ENCODE measurements at places on chromosomes 2 and 18. TPM values are rescaled to one million over a fixed set of nuclear protein-coding genes. Genes with fewer than 3 reads are reported as not detected.

GRCh38 chr2:168243061-168243460 lies 4.3 kb downstream of the STK39 start:
- no peak for DNase-seq

Gene CIDEA
- 2.1 TPM for total RNA-seq

GRCh38 chr2:8495189-8495989 lies 186.5 kb upstream of the ID2 start:
- no peak for DNase-seq

Gene SLC38A11
- 0.69 TPM for total RNA-seq

DNA sequence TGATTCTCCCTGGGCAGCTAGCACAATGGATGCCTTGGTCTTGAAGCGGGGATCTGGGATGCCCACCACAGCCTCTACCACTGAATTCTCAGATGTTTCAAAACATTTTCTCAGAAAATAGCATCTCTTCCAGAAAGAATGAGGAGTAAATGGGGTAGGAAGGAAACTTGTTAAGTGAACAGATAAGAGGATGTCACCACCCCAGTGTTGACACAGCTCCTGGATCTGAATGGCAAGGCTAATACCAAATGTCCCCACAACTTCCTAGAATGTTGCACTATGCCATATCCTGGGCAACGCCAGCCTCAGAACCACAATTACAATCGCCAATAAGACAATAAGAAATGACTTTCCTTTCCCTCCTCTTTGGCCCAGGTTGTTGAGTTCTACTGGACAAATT lies 177.2 kb downstream of the BCL11A start:
- DNase-seq: no peak

Gene FTCDNL1
- 7.1 TPM for total RNA-seq

GRCh38 chr2:150350500-150350899 lies 137.0 kb downstream of the RND3 start:
- DNase-seq: no peak

DNA sequence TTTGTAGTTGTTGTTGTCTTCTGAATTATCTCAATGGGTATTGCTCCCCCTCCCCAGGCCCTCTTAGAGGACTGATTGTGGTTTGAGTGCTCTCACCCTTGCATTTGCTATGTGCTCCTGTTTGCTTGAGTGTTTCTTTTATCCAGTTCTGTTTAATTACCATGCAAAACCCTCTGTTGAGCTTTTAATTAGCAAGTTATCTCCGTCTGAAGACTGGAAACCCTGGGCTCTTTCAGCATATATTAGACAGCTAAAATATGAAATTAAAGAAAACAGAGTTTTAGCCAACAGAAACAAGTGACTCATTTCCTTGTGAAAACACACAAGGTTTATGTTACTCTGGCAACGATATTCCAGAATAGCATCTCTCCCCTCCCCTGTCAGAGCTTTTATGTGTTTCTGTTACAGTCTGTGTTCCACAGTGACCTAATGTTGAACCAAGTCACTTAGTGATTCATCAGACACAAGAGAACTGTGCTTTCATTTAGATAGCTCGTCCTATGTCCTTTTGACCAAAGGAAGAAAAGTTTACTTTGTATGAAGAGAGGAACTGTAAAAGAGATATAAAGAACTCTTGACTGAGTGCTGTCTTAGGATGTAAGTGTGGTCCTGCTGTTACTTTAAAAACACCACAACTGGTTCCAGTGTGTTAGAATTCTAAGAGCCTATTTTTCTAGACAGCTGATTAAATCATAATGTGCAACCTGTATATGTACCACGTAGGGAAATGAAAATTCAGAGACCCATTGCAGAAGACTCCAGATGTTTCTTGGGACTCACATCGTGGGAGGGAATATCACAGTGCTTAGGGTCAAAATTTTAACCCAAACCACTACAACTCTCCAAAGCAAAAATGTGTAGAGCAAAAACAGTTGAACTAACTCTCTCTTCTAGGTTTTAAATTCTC lies 172.8 kb upstream of the RBMS1 start:
- DNase-seq: no peak

GRCh38 chr2:72827966-72828646 lies 2.3 kb upstream of the EXOC6B start:
- no peak for DNase-seq

DNA sequence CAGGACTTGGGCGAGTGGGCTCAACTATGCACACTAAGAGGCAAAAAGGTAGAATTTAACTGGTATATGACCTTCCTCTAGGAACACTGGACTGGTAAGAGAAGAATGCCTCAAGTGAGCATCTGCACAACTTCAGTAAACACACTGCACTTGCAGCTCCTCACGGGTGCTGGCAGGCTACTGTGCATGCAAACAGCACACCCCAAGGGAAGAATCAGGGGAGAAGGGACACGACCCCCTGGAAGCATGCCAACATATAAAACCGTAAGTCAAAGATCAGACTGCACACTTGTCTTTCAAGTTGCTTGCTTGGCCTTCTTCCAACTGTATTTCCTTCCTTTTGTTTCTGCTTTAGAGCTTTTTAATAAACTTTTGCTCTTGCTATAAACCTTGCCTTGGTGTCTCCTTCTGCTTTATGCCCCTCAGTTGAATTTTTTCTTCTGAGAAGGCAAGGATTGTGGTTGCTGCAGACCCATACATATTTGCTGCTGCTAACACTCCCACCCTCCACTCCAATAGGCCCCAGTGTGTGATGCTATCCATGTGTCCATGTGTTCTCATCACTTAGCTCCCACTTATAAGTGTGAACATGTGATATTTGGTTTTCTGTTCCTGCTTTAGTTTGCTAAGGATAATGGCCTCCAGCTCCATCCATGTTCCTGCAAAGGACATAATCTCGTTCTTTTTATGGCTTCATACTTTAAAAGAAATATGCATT lies 263.7 kb upstream of the SPOPL start:
- DNase-seq: peak; percentile 6

DNA sequence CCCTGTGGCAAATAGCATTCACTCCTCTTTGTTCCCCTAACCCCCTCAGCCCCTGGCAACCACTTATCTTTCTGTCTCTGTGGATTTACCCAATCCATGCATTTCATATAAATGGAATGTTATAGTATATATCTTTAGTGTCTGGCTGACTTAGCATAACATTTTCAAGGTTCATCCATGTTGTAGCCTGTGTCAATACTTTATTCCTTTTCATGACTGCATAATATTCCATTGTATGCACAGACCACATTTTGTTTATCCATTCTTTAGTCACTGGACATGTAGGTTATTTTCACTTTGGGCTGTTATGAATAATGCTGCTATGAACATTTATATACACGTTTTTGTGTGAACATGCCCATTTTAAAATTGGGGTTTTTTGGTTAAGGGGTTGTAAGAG lies 42.8 kb downstream of the TET3 start:
- no peak for DNase-seq

Gene TUBA4B
- total RNA-seq: not detected

Gene MAP3K2
- total RNA-seq: 27.0 TPM

Gene DNAH6
- 0.23 TPM for total RNA-seq

- no peak for DNase-seq
These were observed 31.4 kb downstream of the AQP12A start for GRCh38 chr2:240722796-240723735.

- DNase-seq: no peak
These were observed 30.4 kb downstream of the TMEM178A start for GRCh38 chr2:39696101-39696553.

Gene KCNIP3
- 5.5 TPM for total RNA-seq

DNA sequence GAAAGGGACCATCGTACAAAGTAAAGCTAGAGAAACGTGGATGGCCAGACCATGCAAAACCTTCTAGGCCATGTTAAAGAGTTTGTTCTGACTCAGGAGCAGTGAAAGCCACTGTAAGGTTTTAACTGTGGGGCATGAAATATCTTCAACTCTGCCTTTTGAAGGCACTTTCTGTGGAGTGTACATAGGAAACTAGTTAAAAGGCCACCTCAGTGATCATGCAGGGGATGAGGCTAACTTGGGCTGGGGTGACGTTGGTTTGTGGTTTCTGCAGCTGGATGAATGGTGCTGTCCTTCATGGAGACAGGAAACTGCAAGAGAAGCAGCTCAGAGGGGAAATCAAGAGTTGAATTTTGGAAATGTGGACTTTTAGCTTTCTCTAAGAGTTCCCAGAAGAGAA lies 190.7 kb downstream of the CDCA7 start:
- DNase-seq: peak; percentile 60

DNA sequence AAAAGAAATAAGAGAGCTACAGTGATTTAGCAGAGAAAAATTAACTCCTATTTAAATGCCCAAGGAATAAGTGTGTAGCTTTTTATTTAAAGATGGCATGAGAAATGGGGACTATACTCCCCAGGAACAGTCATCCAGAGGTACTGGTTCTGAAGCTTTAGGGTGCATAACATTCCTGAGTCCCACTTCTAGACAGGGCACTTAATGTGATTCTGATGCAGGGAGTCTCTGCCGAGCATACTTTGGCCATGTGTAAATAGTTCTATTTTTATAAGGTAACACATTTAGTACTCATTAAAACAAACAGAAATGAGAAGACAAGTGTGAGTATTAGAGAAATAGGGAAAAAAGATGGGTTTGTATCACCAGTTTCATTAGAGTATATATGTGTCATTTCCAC lies 154.7 kb upstream of the WDSUB1 start:
- DNase-seq: no peak

DNA sequence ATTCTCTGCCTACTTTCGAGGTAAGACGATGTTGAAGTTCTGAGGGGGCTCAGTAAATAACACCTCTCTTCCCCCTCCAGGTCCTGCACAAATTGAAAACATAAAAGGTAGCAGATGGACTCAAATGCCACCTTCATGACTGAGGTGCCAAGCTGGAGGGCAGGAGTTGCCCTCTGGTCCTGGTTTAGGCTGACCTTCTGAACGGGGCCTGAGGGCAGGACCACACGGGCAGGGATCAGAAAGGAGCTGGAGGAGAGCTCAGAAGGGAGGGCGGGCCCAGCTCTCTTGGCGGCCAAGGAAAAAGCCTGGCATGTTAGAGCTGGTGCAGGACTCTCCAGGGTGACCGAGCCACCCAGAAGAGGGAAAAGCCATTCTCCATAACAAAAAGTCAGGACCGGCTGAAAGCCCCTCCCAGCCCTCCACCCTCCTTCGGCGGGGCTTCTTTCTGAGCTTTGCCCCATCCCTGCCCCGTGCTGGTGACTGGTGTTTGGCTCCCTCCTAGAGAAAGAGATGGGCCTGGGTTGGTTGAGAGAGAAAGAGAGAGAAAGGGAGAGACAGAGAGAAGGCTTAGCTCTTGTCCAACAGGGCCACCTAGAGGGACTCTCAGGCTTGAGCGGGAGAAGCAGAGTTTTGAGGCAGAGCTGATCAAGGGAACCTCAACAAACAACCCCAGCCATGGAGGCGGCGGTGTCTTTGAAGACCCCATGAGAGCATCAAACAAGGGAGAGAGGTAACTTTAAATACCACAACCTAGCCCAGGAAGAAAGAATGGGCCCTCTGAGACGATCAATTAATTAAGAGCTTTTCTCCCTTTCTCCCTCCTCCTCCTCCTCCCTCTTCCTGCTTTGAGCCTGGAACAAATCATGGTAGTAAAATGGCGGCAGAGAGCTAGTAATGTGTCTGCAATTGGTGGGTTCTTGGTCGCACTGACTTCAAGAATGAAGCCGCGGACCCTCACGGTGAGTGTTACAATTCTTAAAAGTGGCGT lies 50.8 kb downstream of the WIPF1 start:
- no peak for DNase-seq

DNA sequence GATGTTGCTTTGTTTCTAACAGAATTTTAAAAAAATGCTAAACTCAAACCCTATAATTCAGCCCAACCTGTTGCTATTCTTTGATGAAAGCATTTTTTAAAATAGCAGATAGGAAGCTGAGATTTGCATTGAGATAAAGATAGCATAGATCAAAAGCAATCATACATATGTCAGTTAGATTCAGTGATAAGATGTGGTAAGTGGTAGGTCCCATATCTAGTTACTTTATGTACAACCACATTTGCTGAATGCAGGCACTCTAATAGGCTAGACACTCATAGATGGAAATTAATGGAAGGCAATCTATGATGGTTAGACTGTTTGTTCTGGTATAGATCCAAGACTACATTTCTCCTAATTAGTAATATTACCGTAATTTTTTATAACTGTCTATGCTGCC lies 27.2 kb upstream of the C1D start:
- no peak for DNase-seq

DNA sequence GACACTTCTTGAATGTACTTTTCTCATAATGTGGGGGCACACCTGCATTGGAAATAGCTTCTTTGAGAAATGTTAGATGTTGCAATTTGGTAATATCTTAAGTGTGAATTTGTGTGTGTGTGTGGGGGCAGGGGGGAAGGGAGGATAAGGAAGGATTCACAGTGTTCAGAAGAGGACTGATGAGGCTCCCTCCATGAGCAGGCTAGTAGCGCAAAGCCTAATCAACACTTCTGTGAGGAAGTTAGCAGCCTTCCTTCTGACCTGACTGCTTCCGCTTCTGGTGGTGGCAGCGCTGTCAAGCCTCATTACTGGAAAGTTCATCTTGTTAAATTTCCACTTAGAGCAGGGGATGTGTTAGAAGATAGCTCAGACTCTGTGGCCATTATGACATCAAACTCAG lies 295.4 kb upstream of the SPRED2 start:
- no peak for DNase-seq

DNA sequence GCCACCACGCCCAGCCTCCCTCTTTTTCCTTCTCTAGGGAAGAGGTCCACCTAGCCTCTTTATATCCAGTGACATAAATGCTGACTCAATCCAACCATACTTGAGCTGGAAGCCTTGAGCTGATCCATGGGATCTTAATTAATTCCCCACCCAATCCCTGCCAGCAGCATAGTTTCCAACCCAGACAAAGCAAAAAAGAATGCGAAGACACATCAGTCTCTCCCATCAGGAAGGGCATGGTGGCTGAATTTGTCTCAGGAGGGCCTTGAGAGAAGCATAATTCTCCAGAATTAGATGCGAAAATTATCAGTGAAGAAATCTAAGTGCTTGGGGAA lies 22.5 kb downstream of the CASP10 start:
- no peak for DNase-seq

Data from heart right ventricle (tissue), 16 donors.